Esophagus squamous epithelium (tissue), 5 donors: ENCODE measurements at places on chromosomes 7 and 10.

DNA sequence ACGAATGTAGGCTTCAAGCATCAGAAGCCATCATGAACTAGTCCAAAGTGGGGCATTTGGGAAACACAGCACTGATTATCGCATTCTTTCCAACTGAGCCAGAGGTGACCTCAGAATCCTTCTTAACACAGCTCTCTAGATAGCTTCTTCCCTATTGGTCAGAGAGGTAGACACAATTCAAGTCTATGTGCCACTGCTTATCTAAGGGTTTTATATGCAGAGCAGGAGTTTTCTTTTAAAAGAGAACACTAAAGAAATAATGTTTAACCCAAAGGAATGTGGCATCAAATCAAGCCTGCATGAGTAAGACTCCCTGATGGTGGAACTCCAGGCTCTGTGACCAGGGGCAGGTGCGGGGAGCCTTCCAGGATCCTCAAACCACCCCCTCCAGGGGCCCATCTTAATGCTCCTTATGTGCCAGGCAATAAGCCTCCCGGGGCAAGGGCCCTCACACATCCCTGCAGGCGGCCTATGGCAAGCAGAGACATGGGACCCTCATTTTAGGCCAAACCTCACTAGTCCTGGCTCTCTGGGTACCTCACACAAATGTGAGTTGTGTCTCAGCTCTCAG, 13.8 kb downstream of the HSPA12A start:
- DNase-seq = no peak

DNA sequence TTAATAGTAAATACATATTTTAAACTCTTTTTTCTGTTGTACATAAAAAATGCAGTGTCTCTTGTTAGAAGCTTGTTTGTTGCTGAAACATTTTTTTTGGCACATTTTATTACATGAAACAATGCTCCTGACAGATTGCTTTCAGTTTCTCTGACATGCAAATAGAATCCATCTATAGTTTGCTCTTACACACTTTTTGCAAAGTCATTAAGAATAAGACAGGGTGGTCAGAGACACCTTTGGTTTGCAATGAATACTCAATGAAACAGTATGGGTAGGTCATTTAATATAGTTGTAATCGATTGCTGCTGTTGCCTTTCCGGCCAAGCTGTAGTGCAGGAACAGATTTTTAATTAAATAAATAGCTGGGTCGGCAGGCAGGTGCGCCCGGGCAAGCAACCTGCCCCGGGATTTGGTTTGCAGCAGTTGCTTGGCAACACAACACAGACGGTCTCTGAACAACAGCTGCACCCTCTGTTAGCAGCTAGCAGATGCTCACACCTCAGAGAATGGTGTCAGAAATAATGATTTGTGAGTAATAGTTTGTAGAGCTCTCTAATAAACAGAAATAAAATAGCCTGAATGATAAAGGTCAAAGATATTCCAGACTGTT, 115.7 kb upstream of the CACNA2D1 start:
- no peak for DNase-seq

GRCh38 chr10:81569488-81569887, 305.5 kb upstream of the NRG3 start:
- DNase-seq = no peak

DNA sequence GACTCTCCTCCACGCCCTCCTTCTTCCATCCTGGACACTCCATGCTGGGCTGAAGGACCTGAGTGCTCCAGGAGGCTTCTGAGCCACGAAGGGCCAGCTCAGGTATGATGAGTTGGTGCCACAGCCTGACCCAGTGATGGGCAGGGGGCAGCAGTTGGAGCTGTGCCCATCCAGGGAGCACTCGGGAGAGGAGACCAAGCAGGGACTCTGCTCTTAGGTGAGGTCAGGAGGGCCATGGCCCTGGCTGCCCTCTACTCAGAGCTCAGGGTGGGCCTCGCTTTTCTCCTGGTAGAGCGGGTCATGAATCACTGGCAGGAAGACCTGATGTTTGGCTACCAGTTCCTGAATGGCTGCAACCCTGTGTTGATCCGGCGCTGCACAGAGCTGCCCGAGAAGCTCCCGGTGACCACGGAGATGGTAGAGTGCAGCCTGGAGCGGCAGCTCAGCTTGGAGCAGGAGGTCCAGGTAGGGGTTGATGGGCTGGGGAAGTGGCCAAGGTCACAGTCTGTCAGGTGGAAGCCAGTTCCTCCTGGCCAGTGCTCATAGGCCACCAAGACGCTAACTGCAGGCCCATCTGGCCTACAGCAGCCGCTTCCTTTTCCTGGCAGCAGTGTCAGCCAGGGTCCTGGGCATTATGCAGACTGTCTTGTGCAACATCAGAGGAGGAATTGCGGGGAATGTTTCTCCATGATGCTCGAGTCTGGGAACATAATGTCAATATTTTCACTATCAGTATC, 50.8 kb downstream of the ALOX5 start:
- no peak for DNase-seq

DNA sequence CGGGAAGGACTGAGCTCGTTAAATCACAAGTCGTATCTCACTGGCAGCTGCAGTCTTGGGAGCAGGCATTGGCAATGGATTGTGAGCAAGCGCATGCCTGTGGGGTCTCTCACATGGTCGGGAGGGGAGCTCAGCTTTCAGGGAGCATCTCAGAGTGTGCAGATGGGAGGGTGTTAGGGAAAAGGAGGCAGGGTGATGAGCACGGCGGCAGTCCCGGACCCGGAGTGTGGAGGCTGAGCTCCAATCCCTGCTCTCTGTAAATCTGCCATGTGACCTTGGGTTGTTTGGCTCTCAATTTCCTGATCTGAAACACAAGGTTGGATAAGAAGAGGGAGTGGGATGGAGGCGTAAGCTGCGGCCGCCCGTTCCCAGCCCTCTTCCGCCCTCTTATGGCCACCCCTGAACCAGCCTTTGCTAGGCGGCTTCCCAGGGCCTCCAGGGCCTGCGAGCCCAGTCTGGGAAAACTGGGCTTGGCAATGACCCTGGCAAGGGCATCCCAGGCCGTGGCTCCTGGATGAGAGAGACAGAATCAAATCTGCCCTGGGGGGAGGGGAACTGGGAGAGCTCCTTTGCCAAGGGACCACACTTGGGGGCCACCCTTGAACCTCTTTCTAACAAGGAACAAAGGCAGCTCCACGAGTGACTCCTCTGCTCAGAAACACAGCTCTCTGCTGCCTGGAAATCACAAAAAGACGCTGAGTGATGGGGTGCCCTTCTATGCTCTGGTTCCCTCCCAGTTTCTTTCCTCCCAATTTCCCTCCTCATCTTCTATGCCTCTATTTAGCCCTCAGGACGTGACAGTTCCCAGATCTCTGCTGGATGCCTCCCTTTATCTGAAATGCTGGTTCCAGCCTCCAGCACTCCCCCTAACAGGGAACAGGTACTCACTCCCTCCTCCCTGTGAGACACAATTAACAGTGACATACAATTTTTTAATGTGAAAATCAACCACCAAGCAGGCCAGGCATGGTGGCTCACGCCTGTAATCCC, 41.7 kb upstream of the LOXL4 start:
- DNase-seq = no peak

GRCh38 chr7:50863053-50863452, 80.4 kb upstream of the GRB10 start:
- DNase-seq = no peak

GRCh38 chr10:122490268-122490667, 28.9 kb downstream of the HTRA1 start:
- DNase-seq = no peak

GRCh38 chr7:30914596-30914995, 2.9 kb downstream of the AQP1 start:
- no peak for DNase-seq

- DNase-seq = no peak
These were observed 614.7 kb downstream of the PTPRN2 start for GRCh38 chr7:157972914-157973313.

- DNase-seq = no peak
These were observed 717 bp downstream of the CNPY4 start for GRCh38 chr7:100119970-100120732.

DNA sequence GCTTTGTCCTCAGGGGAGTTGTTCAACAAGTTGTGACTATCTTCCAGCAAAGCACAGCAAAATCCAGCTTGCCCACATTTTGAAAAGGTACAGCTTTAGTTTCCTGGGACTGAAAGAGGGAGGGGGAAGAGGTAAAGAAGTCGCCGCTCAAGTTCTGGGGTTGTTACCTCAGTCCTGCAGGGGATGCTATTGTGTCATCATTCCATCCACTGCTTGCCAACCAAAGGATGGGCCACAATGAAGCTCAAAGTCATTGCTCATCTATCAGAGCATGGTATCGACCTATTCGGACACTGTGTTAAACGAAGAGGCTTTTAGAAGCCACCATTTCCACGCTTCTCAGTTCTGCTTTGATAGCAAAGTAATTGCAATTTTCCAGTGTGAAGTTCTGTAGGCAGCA, 34.3 kb downstream of the NPY start:
- DNase-seq = no peak

DNA sequence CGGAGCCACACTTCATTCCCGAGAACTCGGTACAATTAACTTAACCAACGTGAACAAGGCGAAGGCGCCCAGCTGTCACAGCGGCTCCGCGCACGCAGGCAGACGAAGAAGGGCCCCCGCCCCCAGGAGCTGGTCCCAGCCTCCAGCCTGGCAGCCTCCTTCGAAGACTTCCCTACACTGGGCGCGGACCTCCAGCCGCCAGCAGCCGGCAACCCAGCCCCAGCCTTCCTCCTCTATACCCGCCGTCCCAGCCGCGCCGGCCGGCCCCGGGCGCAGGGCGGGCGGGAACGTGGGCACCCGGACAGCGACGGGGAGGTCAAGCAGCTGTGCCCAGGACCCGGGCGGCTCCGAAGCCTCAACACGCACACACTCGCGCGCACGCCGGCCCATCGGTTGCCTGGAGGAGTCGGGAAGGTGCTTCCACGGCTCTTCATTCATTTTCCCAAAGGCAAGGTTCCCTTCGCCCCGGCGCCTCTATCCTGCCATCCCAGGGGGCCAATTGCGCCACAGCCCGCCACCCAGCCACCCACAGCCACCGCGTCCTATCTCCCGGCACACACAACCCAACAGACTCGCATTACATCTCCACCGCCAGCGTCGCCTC, 1.6 kb downstream of the CHST15 start:
- DNase-seq = no peak

GRCh38 chr10:59888781-59889435, 17.4 kb downstream of the CCDC6 start:
- DNase-seq = no peak

- DNase-seq = no peak
These were observed 141.7 kb downstream of the SORCS1 start for GRCh38 chr10:107022600-107023354.

DNA sequence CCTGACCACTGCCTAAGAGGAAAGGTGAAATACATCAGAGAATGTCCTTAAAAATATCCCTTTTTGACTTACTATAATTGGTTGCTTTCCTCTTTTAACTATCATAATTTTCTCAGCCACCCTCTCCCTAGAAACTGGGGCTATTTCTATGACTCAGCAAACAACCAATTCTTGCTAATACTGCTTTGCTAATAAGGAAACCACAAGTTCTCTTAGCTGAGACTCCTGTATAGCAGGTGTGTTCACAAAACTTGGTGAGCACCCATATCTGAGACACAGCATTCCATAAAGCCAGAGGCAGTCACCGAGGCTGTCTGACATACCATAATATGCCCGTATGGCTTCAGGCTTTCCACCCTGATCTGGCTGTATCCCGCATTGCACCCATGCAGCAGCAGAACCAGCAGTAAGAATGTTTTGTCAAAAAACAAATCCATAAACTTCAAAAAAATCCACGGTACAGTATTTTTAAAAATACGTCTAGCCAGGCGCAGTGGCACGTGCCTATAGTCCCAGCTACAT, 191.7 kb upstream of the C7orf33 start:
- DNase-seq = no peak

DNA sequence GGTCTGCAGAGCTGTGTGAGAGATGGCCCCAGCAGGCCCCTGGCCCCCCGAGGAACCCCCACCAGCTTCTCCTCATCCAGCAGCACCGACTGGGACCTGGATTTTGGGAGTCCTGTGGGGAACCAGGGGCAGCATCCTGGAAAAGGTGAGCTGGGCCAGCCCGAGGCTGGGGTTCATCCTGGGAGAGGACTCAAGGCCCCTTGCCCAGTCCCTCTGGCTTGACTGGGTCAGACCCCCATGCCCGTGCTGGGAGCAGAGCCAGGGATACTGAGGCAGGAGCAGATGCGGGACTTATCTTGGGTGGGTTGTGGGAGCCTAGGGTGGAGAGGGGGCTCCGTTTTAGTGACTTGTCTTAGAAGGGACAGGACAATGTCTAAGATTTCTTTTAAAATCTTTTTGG, 47.5 kb downstream of the ZNF467 start:
- DNase-seq = no peak

DNA sequence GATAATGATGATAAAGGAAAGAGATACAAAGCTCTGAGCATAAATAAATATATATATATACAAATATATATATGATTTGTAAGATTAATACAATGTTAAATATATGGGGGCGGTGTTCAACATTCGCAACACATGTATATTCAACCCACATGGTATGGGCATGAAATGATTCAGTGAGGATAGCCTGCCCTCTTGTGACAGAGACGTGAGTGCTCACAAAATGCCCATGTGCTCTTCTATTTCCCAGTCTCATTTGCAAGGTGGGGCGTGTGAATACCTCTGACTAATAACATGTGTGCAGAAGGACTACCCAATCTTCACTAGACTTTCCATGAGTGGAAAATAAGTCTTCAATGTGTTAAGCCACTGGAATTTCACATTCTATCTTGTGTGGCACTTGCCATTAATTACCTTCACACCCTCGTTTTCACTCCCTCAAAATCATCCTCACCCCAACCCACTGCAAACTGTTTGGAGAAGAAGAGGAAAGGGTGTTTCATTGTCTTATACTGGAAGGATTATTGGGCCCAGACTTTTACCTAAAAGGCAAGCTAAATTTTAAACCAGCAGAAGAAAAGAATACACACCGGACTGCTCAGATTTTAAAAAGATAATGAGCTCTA, 26.9 kb downstream of the ASAH2 start:
- no peak for DNase-seq

DNA sequence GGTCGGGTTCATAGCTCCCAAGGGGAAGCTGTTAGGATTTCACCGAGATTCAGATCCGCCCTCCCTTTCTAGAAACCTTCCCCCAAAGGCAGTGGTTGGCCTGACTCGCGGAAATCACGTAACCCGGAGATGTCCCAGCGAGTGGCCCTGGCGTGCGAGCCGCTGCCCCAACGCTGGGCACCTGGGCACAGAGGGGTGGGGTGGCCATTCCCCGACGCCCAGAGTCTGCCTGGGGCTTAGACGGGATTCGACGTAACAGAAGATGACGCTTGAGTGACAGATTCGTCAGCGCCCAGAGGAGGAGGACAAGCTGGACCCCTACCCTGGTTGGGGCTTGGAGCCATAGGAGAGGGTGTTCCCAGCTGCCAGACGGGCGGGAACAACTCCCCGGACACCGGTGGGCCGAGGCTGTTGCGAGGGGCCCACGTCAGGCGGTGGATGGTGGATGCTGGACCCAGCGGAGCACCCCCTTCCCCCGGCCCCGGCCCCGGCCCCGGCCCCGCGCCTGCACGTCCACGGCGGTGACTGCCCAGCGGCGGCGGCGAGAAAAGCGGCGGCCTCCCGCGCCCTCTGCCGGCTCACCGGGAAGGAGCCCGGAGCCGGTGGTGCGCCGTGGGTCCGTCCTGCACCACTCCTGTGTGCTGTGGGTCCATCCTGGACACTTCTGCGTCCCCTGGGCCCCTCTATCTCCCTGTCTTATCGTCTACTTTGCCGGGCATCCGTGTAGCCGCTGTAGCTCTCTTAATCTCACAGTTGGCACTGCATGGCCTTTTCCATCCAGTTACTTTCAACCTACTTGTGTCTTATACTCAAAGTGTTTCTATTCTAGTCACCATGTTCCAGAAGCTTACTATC, 35.4 kb upstream of the KNDC1 start:
- DNase-seq = no peak
